ENCODE measurements at places on chromosomes 6 and 20. TPM values are rescaled to one million over a fixed set of nuclear protein-coding genes. Genes with fewer than 3 reads are reported as not detected.

GRCh38 chr6:35311390-35312075 is 13.9 kb downstream of the DEF6 start:
- no peak for DNase-seq

BANF2 gene
- total RNA-seq, result 0.88 TPM

TENT5A gene
- total RNA-seq, result 7.7 TPM

GRCh38 chr20:60761056-60761455 is 491.0 kb upstream of the CDH4 start:
- no peak for DNase-seq

DNA sequence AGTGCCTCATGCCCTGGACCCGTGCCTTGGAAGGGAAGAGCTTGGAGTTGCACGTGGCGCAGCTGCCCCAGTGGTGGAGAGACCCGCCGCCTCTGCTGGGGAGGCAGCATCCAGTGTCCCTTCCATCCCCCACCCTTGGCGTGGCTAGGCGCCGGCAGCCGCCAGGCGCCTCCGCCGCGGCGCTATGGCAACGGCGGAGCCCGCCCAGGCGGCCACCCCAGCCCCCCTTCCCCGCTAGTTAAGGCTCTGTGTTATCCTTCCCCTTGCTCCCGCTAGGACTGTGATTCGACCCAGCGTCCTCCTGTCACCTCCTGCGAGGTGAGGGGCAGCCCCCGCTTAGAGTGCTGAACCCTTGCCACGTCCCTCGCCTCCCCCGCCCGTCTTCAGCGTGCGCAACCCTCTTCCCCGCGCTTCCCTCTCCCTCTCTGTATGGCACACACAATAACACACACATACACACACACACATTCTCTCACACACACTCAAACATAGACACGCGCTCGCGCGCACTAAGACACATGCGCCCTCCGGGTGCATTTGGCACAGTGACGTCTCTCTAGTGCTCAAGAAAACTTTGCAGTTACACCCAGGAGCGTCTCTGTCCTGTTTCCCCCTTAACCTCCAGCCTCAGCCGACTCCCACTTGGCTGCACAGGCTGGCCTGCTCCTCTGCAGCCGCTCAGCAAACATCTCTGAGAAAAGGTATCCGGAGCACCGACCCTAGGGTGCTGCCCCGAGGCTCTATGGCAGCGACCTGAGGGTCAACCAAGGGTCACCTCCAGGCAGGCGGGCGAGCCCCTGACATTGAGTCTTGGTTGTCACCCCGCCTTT is 8.5 kb downstream of the GRIK2 start:
- DNase-seq, result no peak

PRSS35 gene
- total RNA-seq, result 0.44 TPM

DNA sequence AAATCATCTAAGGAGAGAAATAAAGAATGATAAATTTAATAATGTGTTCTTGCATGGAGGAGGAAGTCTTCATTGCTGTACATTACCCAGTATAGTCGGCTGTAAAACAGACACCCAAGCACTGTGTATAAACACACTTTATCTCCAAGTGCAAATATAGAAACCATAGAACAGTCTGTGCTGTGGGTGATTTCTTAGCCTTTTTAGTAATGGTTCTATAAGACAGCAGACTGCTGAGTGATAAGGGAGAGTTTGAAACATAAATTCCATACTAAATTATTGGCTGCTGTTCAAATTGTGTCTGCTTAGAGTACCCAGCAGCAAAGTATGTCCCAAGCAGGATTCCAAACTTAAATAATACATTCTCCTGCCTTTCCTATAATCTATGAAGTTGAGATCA is 4.6 kb downstream of the FILIP1 start:
- no peak for DNase-seq

Measured in pancreas (tissue), 10 donors.